ENCODE measurements at places on chromosomes 6 and 20.

DNA sequence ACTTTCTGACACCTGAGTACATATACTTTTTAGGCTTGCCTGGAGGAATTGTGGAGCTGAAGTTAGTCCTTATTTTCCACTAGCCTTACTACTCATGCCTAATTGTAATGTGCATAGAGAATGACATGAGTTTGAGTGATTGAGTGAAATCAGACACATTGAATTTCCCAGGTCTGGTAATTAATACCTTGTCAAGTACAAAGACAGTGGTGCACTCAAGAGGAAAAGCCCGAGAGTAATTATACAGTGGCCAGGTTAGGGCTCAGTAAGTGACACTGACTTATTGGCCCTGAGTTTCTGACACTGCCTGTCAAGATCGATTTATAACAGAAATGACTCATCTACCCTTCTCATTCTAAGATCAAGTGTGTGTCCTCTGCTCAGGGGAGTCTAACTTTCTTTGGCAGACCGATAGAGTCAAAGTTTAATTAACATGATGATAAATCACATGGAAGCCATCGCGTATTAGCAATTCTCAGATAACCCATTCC is 288.3 kb downstream of the TPBG start:
- no peak for DNase-seq

GRCh38 chr6:45772051-45772450 is 243.6 kb downstream of the CLIC5 start:
- no peak for DNase-seq

GRCh38 chr20:6384380-6384779 is 261.6 kb upstream of the FERMT1 start:
- DNase-seq = no peak

DNA sequence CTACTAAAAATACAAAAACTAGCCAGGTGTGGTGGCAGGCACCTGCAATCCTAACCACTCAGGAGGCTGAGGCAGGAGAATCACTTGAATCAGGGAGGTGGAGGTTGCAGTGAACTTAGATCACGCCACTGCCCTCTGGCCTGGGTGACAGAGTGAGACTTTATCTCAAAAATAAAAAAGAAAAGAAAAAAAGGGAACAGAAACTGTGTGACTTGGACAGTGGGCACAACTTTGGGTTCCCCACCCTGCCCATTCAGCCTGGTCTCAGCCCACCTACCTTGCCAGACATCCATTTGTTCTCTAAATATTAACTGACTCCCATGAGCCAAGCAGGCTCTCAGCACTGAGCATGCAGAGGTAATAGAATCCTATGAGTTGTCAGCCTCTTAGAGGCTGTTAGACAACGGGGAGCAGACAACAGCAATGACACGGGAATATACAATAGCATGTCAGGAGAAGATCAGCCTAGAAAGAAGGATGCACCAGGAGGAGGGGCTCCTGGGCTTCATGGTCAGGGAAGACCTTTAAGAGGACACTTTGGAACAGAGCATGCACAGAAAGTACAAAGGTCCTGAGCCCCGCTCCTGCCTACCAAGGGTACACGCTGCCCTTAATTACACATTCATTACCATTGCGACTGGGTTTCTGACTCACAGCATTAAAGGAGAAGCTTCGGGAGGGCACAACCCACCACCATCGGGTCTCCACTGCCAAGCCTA is 20.0 kb downstream of the FAM209B start:
- DNase-seq = no peak

Measured in NCI-H1417 (cell line).